Fibroblast of the aortic adventitia (primary cell): ENCODE measurements at places on chromosomes 4 and X. TPM values are rescaled to one million over a fixed set of nuclear protein-coding genes. Genes with fewer than 3 reads are reported as not detected.

The STAP1 gene
- not detected in 2 replicates for total RNA-seq

The CXorf49 gene
- not detected in 2 replicates for total RNA-seq

The SPACA5 gene
- not detected in 2 replicates for total RNA-seq

The VCX3B gene
- not detected in 2 replicates for total RNA-seq

The TMEM156 gene
- total RNA-seq = 0.18 TPM in 1 of 2 replicates, not detected in the other

The NAA11 gene
- not detected in 2 replicates for total RNA-seq

The LRCH2 gene
- 3.5 and 11.1 TPM in 2 replicates for total RNA-seq

The ADGRL3 gene
- under 0.01 and 7.9 TPM in 2 replicates for total RNA-seq

The NPY1R gene
- 0.09 and 1.1 TPM in 2 replicates for total RNA-seq

The TRPC5OS gene
- total RNA-seq = not detected in 2 replicates

The MAGEA2 gene
- total RNA-seq = not detected in 2 replicates

The RTL3 gene
- 0.27 TPM in 1 of 2 replicates, not detected in the other for total RNA-seq

The FRMD7 gene
- not detected in 2 replicates for total RNA-seq

The FOXR2 gene
- not detected in 2 replicates for total RNA-seq

The SPARCL1 gene
- total RNA-seq = not detected in 2 replicates

The TRMT10A gene
- total RNA-seq = 8.9 and 9.6 TPM in 2 replicates

The ATP8A1 gene
- total RNA-seq = 7.5 TPM in 2 replicates

The RHOH gene
- total RNA-seq = not detected in 2 replicates

The WDR17 gene
- 2.6 and 3.1 TPM in 2 replicates for total RNA-seq

The STS gene
- 4.0 and 13.3 TPM in 2 replicates for total RNA-seq

The GLOD5 gene
- not detected in 2 replicates for total RNA-seq

The ETNPPL gene
- not detected in 2 replicates for total RNA-seq

The KLB gene
- total RNA-seq = under 0.01 TPM in 1 of 2 replicates, not detected in the other

The MAGEA10 gene
- total RNA-seq = not detected in 2 replicates

The NOX1 gene
- not detected in 2 replicates for total RNA-seq

The GABRE gene
- total RNA-seq = 29.4 and 33.2 TPM in 2 replicates

The ALPK1 gene
- 14.1 and 34.1 TPM in 2 replicates for total RNA-seq

The CD40LG gene
- not detected in 2 replicates for total RNA-seq

The GLRB gene
- 3.0 and 7.8 TPM in 2 replicates for total RNA-seq

The PARM1 gene
- 0.63 and 1.5 TPM in 2 replicates for total RNA-seq

The ATP11C gene
- total RNA-seq = 48.2 and 71.2 TPM in 2 replicates

The F8A1 gene
- total RNA-seq = 2.6 and 7.1 TPM in 2 replicates

The PITX2 gene
- 0.18 and 1.4 TPM in 2 replicates for total RNA-seq

The GSX2 gene
- total RNA-seq = not detected in 2 replicates

The CFAP47 gene
- not detected in 2 replicates for total RNA-seq

The TIGD4 gene
- total RNA-seq = 0.25 and 0.27 TPM in 2 replicates

The RPS6KA6 gene
- 4.2 and 7.0 TPM in 2 replicates for total RNA-seq

The CCDC149 gene
- total RNA-seq = 11.0 and 18.3 TPM in 2 replicates

The EIF4E gene
- total RNA-seq = 128 and 160 TPM in 2 replicates

The CENPVL1 gene
- total RNA-seq = 0.41 TPM in 1 of 2 replicates, not detected in the other

The GAB1 gene
- 22.8 and 49.3 TPM in 2 replicates for total RNA-seq

The FAM47E gene
- total RNA-seq = 0.18 TPM in 1 of 2 replicates, not detected in the other

The ASB9 gene
- total RNA-seq = 0.18 TPM in 1 of 2 replicates, not detected in the other

The HELT gene
- not detected in 2 replicates for total RNA-seq

The MAML3 gene
- 3.1 and 4.6 TPM in 2 replicates for total RNA-seq

The KIAA1210 gene
- total RNA-seq = not detected in 2 replicates

The SSX4 gene
- not detected in 2 replicates for total RNA-seq
